RPMI7951 (cell line): ENCODE measurements at places on chromosomes 2 and 18.

DNA sequence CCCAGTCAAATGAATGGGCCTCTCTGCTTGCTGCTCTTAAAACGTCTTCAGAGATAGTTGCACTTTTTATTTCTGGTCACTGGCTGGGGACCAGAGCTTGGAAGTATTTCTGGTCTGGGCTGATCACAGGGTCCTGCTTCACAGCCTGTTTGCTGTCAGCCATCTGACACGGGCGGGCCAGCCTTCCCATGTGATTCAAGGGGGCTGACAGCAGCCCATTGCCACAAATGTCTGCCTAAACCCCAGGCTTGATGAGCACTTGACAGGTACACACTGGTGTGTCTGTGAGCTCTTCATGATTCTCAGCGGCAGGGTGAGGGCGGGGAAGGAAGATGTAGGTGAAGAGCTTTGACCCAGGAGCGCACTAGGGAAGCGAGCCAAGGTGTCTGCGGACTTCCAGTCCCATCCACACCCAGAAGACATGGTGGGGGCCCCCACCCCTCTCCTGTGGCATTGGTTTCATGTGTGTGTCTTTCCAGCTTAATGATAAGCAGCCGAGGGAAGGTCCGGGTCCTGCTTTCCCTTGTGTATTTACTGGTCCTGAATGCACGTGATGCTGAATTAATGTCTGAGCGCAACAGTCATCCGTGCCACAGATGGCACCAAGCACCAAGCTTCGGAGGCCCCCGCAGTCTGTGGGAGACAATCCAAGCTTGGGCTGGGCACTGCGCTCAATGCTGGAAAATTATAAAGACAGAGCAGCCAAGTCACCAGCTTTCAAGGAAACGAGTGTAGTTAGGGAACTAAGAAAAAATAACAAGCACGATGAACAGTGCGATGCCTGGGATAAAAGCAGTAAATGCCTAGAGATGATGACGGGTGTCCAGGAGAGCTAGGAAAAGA lies 73.3 kb downstream of the SH3BP4 start:
- no peak for DNase-seq

- DNase-seq = no peak
These were observed 74.0 kb downstream of the CERS6 start for GRCh38 chr2:168529900-168530561.

DNA sequence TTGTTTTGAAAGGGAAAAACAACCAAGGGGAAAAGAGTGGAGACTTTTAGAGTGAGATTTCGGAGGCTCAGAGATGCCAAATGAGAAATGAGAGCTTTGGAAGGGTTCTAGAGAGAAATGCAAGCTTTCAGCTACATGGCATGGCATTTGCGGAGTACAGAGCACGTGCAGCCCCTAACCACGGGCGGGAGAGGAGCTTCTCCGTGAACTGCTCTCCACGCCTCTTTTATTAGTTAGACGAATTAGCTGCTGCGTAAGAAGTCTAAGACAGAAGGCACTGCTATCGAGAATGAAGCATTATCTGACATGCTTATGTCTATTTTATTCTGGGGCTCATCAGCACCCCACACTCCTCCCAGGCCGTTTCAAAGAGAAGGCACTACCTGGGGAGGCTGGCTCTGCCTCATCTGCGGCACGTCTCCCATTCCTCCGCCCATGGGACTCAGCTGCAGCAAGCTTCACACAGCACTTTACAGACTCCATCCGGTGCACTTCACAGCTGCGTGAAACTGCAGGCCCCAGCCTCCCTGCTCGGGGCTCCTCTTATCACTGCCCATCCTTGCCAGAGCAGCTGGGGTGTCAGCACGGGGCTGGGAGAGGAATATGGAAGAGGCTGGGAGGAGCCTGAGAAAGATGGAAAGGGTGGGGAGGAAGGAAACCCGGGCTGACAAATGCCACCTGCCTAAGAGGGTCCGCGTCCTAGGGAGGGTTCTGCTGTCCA lies 207.3 kb upstream of the APCDD1 start:
- no peak for DNase-seq

DNA sequence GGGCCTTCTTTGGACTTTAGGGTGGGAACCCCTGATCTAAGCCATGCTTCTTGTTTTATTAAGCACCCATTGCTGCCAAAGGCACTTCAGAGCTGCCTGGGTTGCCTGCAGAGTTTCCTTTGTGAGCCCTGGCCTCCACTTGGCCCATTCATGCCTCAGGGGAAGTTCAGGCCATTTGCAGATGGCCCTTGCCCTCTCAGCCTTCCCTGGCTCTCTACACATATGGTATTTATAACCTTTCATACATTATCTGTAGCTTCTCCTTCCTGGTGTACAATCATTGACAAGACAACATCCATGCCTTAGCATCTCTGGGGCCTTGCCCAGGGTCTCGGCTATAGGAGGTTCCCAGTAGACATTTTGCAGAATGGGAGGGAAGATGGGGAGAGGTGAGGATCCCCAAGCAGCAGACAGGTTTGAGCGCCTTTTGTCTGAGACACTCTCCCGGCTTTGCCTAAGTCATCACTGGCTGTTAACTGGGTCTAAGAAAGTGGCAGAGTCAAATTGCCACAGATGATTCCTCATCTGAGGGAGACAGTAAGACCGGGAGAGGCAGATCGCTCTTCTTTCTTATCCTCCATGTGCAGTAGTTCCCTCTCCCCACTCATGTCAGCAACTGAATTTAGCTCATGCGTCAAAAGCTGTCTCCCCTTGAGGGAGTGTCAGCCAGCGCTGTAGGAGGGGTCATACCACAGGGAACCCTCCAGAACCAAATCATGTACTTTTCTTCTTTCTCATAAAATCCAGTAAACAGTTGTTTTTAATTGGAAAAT lies 2.7 kb downstream of the EHD3 start:
- DNase-seq = no peak

GRCh38 chr2:138537170-138537915 lies 35.8 kb downstream of the SPOPL start:
- DNase-seq = no peak
